ENCODE measurements at places on chromosomes 12 and 14. TPM values are rescaled to one million over a fixed set of nuclear protein-coding genes. Genes with fewer than 3 reads are reported as not detected.

DNA sequence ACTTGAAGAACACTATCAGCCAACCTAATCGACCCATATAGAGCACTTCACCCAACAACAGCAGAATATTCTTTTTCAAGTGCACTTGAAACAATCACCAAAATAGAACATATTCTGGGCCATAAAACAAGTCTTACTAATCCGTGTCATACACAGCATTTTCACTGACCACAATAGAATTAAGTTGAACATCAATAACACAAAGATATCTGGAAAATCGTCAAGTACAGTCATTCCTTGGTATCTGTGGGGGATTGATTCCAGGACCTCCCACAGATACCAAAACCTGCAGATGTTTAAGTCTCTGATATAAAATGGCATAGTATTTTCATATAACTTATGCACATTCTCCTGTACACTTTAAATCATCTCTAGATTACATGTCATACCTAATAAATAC lies 295.7 kb downstream of the BCL11B start:
- DNase-seq: no peak

DNA sequence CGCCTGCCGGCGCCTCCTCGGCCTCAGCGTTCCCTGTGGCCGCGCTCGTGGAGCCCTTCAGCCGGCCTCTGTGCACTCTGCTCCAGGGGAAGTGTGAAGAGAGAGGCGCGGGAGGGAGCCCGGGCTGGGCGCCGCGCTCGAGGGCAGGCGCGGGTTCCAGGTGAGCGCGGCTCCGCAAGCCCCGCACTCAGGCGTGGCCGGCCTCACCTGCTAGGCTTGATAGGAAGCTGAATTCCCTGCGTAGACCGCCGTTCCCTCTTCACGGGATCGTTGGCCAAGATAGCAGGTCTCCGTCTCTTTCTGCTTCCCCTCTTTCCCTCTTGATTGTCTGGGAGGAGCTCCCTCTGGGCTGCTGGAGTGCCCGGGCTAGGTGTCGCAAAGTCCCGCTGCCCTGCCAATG lies 89.7 kb downstream of the ASCL4 start:
- no peak for DNase-seq

SLC2A14 gene
- 3.6 TPM for total RNA-seq

GRCh38 chr12:48858043-48858442 lies 6.1 kb upstream of the DDX23 start:
- no peak for DNase-seq

- no peak for DNase-seq
These were observed 956 bp upstream of the PTHLH start for GRCh38 chr12:27973487-27973890.

NANOG gene
- total RNA-seq: 0.32 TPM

GRCh38 chr12:19959353-19959752 lies 409.0 kb upstream of the PDE3A start:
- DNase-seq: no peak

CD4 gene
- 40.6 TPM for total RNA-seq

CLEC4E gene
- 4.2 TPM for total RNA-seq

SAMD4A gene
- total RNA-seq: 386 TPM

DNA sequence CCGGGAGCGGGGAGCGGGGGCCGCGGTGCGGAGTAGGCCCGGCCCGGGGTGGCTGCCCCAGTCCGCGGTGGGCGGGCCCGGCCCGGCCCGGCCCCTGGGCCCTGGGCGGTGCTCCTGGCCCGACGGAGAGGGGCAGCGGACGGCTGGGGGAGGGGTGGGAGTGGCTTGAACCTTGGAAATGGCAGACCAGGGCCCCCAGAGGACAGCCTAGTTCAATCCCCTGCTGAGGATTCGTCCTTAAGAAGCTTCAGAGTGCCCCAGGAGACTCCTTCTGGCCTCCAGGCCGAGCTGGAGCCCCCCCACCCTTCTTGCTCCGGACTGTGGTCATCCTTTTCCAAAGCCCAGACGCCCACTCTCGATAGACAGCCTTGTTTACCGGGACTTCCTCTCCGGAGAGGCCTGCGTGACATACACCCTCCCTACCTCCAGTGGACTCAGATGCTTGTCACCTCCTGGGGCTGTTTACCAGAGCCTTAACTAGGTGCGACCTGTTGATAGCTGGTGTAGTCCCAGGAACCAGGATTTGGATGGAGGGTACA lies 458 bp downstream of the KHNYN start:
- DNase-seq: peak; percentile 93

GRCh38 chr12:3557116-3557697 lies 66.2 kb downstream of the PRMT8 start:
- no peak for DNase-seq

- DNase-seq: no peak
These were observed 78.3 kb downstream of the NPAS3 start for GRCh38 chr14:33017016-33017415.

DNA sequence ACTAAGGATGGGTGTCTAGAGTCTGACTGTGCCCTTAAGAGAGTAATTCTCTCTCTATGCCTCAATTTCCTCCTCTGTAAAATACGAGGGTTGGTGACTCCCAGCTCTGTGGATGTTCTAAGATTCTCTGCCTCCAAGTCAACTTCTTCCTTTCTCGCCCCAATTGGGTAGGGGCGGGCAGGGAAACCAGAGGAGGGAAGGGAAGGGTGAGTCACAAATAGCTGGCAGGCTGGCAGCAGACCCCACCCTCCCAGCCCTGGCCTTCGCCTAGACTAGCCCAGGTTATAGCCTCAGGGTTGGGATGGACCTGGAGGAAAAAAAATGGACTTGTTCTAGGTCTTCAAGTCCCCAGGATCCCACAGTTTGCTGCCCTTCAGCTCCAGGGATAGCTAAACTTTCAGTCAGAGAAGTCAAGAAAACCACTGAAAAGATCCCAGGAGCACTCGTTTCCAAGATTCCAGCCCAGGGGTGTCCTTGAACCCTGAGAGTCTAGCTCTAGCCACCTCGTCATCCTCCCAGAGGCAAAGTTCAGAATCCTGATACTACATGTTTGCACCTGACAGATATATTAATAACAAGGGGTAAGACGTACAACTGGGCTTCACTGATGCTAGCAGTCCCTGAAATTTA lies 2.3 kb downstream of the DGKA start:
- peak; percentile 65 for DNase-seq

SLC7A7 gene
- 16.7 TPM for total RNA-seq

CLEC1A gene
- total RNA-seq: 12.9 TPM

GRCh38 chr12:116547955-116548501 lies 11.2 kb upstream of the MAP1LC3B2 start:
- no peak for DNase-seq

BDKRB1 gene
- total RNA-seq: 0.36 TPM

DNA sequence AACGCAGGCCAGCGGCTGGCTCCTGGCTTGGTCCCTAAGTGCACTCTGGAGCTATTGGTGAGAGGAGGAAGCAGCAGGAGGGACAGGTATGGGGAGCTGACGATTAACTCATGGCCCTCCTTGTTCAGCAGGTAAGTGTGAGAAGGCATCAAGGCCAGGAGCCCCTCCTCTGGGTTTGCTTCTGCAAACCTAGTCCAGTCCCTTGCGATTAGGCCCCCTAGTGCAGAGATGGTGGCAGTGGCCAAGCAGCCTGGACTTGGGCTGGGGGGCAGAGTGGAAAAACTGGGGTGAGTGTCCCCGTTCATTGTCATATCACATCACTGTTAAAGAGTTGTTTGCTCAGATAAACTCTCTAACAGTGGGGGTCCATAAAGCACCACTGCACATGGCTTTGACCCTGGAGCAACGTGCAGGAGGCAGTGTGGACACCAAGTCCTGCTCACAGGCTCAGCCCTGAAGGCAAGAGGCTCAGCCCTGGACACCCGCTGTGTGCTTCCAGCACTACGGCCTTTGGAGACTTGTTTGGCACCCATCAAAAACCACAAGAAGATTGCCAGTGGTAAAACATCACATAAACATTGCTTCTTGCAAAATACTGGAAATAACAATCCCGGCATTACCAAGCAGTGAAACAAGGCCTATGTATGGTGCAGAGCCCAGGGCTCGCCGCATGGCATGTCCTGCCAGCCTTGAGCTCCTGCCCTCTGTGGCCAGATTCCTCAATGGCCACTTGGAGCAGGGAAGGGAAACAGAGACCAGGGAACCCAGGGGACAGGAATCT lies 184.3 kb upstream of the RTL1 start:
- DNase-seq: no peak

DNA sequence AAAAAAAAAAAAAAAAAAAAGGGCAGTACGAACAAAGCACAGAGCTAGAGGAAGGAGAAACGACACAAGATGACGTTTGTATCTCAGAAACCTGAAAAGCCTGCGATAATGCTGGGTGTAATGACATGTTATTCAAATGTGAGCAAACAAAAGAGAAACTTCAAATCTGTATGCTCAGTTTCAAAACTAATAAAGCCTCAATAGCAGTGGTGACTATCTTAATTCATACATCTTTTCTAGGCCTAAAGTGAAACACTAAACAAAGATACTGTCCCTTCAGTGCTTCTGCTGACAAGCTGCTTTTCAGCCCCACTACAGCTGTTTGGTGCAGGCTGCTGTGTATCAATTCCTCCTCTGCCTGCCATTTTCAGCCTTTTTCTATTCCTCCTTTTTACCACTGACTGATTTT lies 15.8 kb downstream of the ITPR2 start:
- DNase-seq: no peak

GRCh38 chr14:29077916-29078315 lies 311.3 kb downstream of the FOXG1 start:
- no peak for DNase-seq

- DNase-seq: peak; percentile 17
These were observed 38.8 kb downstream of the TRAFD1 start for GRCh38 chr12:112164011-112164660.

DNA sequence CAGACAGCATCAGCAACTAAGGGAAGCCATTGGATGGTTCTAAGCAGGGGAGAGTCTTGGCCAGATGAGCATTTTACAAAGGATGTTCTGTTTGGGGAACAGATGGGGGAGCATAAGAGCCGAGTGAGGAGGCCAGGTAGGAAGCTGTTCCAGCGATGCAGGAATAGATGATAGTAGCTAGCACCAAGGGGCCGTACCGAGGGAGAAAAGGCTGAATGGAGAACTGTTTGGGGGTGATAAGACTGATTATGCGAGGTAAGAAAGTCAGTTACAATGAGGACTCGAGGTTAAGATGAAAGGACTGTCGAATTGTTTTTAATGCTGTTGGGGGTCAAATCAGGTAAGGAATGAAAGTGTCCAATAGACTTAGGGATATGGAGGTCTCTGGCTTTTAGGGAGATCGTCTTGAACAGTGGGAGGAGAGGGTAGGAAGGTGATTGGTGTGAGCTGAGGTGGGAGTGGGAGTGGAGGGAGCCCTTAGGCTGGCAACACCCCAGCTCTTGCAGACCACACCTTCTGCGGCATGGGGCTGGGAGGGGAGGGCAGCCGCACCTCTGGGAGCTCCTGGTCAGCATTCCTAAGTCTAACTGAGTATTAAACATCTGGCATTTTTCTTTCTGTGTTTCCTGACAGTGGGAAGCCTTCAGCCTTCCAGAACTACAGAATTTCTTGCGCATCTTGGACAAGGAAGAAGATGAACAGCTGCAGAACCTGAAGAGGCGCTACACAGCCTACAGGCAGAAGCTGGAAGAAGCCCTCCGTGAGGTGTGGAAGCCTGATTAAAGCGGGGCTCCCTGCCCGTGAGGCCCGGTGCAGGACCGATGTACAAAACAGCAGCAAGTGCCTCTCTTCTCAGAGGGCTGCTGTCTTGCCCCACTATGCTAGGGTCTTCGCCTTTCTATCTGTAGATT lies 64.8 kb downstream of the GNS start:
- DNase-seq: no peak

GRCh38 chr12:114215746-114216145 lies 190.2 kb downstream of the TBX5 start:
- DNase-seq: no peak

- no peak for DNase-seq
These were observed 80.8 kb upstream of the AMIGO2 start for GRCh38 chr12:47160316-47161244.

DNA sequence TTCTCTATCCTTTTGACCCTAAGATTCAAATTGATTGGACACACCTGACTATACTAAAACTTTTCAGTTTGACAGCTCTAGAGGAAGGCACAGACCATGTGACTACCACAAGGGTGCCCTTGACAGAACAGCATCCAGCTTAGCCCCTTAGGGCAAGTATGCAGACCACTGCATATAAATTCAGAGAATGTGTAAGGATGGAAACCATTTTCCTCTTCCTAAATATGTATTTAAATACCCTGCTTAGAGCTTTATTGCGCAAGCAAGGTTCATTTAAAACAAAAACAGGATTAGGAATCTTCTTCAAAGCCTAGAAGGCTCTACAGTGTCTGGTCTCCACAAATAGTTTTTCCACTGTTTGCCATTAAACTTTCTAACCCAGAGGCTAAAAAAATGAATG lies 202.8 kb downstream of the MED13L start:
- no peak for DNase-seq

DTD2 gene
- total RNA-seq: 12.4 TPM

GRCh38 chr14:77301103-77301502 lies 19.6 kb downstream of the POMT2 start:
- DNase-seq: peak; percentile 88

DNA sequence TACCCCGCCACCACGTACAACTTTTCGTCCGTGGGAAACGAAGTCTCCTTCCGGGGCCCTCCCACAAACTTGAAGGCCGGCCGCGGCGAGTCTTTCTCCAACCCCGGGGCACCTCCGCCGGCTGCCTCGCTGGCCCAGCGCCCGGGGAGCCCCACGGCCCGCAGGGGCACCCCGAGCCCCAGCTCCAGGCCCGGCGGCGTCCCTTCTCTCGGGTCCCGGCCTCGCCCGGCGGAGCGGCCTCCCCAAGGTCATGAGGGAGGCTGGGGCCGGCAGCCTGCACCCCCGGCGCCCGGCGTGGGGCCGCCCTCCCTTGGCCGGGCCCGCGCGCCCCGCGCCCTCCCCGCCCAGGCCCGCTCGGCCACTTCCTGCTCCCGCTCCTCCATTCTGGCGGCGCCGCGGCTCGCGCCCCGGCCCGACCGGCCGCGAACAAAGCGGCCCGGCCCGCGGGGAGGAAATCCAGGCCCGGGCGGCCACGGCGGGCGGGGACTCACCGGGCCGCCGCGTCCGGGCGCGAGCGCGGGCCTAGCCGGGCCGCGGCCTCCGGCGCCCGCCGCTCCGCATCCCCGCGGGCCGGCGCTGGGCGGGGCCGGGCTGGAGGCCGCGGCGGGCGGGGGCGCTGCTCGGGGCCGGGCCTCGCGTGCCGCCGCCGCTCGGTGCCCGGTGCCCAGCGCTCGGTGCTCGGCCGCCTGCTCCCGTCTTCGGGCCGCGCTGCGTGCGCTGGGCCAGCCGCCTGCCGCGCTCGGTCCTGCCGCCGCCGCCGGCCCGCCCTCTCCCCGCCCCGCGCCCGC lies at the start of gene AKT1:
Gene AKT1, minus strand, starts transcription at position 756 of the 788 bp plus-strand sequence. CDS start 3,105 bp downstream, outside the sequence.
- DNase-seq: no peak

Data from aorta (tissue), 5 donors.